Muscle of back (tissue), 13 donors: ENCODE measurements at places on chromosomes 6 and 20. TPM values are rescaled to one million over a fixed set of nuclear protein-coding genes. Genes with fewer than 3 reads are reported as not detected.

DNA sequence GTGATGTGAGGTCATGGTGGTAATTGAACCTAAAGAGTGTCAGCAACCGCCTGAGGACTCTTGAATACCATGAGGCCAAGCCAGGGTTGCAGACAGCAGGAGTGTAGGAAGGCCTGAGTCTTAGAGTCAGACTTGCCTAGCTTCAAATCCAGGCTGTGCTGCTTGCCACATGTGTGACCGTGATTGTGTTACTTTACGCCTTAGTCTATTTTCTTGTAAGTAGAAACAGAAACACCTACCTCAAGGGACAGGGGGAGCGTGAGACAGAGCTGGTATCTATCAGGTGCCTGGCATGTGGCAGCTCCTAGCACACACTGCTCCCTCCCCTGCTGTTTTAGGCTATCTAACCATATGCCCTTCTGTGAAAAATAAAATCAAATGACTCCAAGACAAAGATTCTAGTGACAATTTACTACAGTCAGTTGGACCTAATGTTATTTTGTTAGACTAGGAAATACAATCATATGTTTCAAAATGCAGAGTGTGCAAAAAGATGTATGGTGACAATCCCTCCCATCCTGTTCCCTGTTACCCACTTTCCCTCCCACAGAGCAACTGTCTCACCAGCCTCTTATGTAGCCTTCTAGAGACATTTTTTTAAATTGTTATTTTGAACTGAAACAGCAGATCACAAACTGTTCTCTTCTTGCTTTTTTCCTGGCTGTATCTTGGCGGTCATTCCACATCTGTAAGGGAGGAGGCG is 21.7 kb downstream of the TAF8 start:
- DNase-seq = no peak

- DNase-seq = no peak
These were observed 46.4 kb upstream of the SPDEF start for GRCh38 chr6:34602318-34603111.

- no peak for DNase-seq
These were observed 31.7 kb downstream of the CST2 start for GRCh38 chr20:23794841-23795240.

DNA sequence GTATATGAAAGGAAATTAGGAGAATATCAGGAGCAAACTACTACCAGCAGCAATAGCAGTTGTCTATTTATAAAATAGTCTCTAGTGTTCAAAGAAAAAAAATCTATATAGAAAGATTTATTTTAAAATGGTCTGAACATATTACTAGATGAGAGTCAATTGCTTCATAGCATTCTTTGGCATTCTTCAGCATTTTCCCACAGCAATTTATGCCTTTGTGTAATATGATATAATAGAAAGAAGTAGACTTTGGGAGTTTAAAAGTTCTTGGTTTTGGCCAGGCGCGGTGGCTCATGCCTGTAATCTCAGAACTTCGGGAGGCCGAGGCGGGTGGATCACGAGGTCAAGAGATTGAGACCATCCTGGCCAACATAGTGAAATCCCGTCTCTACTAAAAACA is 157.0 kb upstream of the PLN start:
- DNase-seq = no peak

GRCh38 chr6:166461821-166462460 is 79.2 kb upstream of the MPC1 start:
- DNase-seq = no peak

DNA sequence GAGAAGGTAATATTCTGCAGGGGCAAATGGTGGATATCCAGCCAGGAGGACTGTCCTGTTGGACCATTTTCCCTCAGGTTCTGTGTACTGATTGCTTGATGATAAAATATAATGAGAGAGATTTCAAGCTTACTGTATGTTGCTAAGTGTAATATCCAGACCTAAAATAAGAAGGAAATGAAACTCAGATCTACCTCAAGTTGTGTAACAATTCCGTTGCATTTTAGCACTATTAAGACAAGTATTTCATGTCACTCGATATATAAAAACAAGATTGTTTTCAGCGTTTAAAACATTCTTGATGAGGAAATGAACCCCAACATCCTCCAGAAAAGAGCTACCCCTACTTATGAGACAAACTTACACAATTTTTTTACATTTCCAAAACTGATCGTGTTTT is 57.2 kb downstream of the RGS17 start:
- DNase-seq = no peak

- DNase-seq = no peak
These were observed 8.9 kb downstream of the PDE10A start for GRCh38 chr6:165654144-165654543.

GRCh38 chr6:150565945-150566344 is 33.7 kb upstream of the PLEKHG1 start:
- DNase-seq = no peak

- peak; percentile 18 for DNase-seq
These were observed 525 bp downstream of the MACROD2 start for GRCh38 chr20:13995841-13996240.

DNA sequence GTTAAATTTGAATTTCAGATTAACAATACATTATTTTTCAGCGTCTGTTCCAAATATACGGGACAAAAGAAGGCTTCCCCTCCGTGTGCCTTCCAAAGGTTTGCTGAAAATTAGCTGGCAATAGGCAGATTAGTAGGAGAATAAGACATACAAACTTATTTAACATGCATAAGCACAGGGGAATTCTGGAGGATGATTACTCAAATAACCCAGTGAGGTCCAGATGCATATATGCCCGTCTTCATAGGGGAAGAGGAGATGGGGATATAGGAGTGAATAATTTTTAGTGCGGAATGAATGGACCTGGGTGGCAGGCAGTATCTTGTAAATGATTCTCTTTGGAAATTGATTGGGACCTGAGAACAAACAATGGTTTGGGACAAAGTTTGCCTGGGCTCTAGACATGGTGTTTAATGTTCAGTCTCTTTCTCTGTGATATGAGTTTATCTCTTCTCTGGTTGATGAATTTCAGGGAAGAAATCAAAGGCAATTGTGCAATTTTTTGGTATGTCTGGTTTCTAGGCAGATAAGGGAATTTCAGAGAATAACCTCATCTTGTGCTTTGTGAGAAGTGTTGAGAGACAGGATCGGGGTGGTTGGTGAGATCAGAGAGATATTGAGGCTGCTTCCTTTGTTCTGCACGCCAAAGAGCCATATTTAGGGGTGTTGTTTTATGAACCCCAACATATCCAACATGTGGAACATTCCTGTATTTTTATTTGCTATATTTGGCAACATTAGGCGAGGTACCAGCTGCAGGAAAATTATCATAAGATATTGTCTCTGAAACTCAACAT is 63.7 kb downstream of the MKKS start:
- DNase-seq = no peak

GRCh38 chr6:96304997-96305396 is 216.6 kb upstream of the UFL1 start:
- no peak for DNase-seq

FARS2 gene
- 9.2 TPM for polyA plus RNA-seq

SLC22A16 gene
- 0.14 TPM for polyA plus RNA-seq

E2F1 gene
- 9.2 TPM for polyA plus RNA-seq
